RKO (cell line): ENCODE measurements at places on chromosomes 11 and 22.

DNA sequence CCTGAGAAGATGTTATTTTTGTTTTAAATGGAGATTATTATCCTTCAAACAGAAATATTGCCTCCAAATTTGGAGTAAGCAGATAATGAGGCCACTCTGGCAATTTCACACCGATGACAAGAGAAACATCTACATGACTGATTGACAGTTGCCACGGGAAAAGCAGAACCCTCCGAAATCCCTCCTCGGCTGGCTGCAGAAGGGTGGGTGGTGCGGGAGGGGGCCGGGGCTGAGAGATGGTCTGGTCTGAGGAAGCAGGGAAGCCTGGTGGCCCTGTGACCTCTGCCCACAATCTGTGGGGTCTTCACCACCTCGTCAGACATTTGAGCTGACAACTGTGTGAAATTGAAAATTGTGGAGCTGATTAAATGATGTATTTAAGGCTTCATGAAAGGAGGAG lies 503.2 kb downstream of the MN1 start:
- DNase-seq, result no peak

DNA sequence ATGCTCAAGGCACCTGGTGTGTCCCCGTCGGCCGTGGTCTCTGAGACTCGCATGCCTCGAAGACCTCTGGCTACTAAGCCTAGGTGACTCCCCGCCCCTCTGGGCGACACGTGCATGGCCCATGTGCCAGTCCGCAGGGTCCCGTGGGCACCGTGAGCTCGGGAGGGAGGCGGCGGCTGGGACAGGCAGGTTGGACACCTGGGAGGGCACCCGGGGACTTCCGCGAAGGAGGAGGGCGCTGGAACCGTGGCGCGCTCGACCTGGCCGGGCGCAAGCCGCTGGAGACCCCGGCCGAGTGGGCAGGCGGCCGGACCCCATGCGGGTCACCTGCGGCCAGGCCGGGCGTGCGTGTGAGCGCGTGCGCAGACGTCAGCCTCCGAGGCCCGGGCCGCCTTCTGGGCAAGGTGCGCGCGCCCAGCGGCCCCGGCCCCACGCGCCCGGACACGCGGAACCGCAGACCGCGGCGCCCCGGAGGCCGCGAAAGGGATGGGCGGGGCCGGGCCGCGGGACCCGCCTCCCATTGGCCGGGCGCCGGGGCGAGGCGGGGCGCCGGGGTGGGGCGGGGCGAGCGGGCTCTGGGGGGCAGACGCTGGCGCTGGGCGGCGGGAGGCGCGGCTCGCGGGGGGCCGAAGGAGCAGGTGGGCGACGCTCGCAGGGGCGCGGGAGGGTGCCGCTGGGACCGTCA lies 579 bp upstream of the RASD2 start:
- DNase-seq, result peak; percentile 18

DNA sequence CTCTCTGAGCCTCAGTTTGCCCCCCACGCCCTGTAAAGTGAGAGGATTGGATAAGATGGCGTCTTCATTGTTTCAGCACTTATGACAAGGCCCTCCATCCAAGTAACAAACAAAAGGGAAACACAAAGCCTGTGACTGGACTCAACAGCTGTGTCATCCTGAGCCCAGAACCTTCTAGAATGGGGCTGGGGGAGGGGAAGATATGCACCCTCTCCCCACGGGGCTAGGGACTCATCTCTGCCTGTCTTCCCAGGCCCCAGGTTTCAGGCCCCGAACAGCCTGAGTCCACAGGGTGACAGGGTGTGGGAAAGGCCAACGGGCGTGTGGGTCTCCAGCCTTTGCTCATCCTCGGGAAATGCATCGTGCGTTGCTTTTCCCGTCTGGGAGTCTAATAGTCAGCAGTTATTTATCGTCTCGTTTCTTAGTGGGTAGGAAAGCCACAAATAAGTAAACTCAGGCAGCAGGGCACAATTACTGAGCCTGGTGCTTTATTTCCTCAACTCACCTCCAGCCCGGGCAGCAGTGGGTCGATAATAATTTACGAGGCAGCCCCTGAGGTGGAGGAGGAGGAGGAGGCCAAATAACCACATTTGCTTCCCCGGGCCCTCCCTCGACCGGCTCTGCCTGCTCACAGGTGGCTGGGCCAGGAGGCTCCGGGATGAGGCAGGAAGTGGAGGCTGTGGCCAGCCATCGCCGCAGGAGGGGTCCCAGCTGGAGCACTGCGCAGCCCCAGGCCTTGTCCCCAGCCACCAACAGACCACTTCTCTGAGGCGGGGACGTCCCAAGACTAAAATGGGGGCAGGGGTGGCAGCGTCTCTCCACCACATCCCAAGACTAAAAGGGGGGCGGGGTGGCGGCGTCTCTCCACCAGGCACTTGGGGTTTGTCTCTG lies 54.4 kb downstream of the FLRT1 start:
- DNase-seq, result no peak

DNA sequence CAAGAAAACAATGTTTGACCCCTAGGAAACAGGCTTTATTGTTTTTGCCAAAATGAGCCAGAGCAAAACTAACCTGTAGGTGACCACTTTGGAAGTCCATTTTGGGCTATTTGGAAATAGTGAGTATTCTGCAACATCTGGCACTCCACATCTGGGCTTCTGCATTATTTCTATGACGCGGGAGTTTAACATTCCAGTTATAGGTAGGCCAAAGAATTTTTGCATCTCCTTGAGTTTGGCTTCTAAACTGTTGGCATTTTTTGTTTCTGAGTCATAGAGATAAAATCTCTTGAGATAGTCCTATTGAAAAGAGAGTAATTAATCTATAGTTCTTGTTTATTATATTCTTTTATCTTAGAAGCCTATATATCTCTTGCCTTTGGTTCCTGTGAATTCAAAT lies 2.9 kb downstream of the MMP7 start:
- DNase-seq, result no peak

DNA sequence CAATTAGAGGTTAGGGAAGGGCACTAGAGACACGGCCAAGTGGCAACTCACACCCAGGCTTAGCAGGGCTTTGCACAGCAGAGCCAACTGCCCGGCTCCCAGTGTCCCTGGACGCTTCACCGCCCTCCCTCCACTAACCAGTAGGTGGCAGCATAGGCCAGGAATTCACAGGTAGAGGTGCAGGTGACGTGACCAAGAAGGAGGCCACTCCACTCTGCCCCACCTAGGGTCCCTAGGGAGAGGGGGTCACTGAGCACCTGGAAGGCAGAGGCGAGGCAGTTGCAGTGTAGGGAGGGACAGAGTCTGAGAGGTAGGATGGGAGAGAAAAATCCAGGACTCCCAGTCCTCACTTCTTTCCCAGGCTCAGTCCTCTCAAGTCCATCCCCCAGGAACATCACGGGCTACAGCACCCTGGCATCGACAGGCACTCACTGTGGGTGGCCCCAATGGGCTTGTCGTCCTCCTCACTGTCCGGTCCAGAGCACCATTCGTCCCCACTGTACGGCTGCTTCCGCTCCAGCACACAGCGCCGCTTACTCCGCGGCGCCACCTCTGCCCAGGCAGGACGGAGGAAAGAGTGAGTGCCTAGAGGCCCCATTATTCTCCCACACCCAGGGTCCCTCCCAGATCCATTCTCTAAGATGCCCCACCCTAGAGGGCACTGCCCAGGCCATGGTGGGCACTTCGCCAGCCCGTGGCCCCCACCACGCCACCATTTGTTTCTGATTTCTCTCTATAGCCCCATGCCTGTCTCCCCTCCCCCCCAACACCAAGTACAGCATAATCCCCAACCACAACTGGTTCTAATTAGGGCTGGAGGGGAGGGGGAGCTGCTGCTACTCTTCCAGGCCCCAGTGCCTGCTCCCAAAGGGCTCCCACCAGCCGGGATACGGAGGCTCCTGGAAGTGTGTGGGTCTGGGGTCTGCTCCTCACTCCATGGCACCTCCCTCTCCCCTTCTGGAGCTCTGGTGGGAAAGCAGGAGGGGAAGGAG lies 18.4 kb downstream of the BCL9L start:
- peak; percentile 63 for DNase-seq

DNA sequence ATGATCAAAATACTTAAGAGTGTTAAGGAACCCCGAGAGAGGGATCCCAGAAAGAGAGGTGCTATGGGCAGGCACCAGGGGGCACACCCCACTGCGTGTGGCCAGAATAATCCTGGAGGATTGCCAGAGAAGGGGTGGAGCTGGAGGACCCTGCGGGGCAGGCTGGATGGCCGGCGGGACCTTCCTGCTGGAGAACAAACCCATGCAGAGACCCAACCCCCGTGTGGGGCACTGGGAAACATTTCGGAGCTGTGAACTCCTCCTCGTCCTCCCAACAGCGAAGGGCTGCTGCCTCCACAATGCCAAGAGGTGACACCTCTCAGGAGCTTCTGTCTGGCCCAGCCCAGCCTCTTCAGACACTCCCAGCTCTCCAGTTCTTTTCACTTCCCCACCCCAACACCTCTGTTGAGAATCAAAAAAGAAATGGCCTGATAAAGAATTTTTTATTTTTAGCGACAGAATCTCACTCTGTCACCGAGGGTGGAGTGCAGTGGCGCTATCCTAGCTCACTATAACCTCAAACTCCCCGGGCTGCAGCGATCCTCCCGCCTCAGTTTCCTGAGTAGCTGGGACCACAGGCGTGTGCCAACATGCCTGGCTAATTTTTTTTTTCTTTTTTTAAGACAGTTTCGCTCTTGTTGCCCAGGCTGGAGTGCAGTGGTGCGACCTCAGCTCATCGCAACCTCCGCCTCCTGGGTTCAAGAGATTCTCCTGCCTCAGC lies 25.6 kb downstream of the RHOD start:
- DNase-seq, result no peak

- no peak for DNase-seq
These were observed 516 bp upstream of the SERPINH1 start for GRCh38 chr11:75561426-75562047.

DNA sequence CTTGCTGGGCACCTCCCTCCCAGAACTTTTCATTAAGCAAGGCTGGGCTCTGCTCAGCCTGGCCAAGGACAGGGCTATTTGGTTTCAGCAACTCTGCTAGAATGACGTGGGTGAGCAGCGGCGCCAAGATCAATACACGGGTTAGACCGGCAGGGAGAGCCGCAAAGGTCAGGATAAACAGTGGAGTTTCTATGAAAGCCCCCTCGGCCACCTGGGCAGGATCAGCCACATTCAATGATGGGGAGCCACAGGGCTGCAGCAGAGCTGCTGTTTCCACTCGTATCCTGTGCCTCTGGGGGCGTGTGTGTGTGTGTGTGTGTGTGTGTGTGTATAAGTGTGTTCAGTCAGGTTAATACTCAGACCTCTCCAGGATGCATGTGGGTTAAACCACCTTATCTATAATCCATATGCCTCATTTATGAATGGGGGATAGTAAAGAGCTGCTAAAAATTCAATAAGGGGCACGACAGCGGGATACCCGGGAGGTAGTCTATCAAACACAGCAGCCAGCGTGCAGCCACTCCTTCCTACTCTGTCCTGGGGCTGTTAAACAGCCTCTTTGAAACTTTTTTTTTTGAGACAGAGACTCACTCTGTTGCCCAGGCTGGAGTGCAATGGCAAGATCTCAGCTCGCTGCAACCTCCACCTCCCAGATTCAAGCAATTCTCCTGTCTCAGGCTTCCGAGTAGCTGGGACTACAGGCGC lies 34.8 kb downstream of the MYH9 start:
- no peak for DNase-seq

- DNase-seq, result peak; percentile 41
These were observed 710 bp downstream of the MTCH2 start for GRCh38 chr11:47641600-47642098.

DNA sequence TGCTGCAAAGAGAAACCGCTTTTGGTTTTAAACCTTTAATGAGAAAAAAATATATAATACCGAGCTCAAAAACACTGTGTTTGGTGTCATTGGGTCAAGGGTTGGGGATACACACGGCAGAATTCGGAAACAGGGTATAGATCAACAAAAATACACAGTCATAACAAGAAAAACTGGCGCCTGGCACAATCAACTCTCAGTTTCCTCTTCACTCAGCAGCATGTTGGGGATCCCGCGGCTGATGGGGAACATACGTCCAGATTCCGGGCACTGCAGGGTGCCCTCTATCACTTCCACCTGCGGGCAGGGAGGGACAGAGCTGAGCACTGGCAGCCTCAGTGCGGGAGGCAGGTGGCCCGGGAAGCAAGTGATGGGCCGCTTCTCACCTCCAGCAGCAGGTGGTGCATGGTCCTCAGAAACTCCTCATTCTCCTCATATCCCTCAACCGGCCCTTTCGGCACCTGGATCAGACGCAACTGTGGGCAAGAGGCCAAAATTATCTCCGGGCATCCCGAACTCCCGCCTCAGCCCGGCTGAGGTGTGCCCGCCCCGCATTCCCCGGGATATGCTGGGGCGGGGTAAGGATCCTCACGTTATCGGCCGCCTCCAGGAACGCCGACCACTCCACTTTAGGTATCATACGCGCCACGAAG lies 561 bp downstream of the TRMT112 start:
- DNase-seq, result peak; percentile 62

- no peak for DNase-seq
These were observed 1.8 kb upstream of the KRTAP5-4 start for GRCh38 chr11:1623716-1624115.

GRCh38 chr11:108758458-108758857 lies 93.6 kb downstream of the DDX10 start:
- no peak for DNase-seq

DNA sequence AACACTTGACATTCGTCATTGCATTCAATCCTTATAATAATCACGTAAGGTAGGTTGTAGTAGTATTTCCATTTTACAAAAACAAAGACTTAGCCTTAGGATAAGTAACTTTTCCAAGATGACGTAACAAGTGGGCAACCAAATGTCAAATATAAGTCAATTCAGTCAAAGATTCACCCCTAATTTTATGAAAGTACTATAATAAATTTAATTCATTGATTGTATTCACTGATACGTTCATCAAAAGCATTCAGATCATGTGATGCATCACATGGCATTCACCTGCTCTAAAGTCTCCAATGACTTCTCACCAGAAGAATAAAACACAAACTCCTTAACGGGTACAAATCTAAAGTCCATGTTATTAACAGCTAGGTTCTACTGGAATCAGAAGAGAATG lies 2.1 kb downstream of the KIF18A start:
- no peak for DNase-seq

DNA sequence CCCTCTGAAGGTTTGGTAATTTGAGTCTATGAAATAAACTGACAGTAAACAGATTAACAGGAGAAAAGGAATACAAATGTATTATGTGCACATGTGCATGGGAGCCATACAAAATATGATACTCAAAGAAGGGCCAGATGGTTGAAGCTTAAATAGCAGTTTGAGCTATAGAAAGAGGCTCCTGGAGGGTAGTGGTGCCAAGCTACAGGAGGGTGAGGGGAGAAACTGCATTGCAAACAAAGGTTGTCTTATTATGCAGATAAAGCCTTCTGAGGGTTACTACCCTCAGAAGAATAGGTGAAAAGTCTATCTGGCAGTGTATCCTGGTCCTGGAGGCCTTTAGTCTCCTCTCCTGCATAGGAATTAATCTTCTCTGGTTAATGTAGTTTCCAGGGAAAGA lies 267.3 kb upstream of the MPPED2 start:
- DNase-seq, result no peak

DNA sequence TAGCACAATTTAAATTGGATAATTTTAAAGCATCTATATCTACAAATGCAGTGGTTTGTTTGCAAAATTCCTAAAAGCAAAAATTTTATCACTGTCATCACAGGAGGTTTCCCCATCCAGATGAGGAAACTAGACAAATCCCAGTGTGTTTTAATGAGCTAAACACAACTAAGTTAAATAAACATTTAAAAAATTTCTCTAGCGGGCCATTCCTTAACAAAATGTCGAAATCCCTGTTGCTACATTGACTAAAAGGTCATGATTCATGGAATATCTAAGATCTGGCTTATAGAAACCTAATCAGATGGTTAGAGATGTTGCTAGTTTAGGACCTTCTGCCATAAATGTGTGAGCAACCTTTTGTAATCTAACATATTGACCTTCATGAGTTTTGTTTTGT lies 107.3 kb upstream of the BDNF start:
- DNase-seq, result no peak
